ENCODE measurements at places on chromosomes 12 and 14.

- no peak for DNase-seq
Observed at GRCh38 chr14:89466484-89466883, 49.5 kb upstream of the FOXN3 start.

GRCh38 chr14:84792722-84793410 is 737.1 kb upstream of the FLRT2 start:
- DNase-seq: no peak

DNA sequence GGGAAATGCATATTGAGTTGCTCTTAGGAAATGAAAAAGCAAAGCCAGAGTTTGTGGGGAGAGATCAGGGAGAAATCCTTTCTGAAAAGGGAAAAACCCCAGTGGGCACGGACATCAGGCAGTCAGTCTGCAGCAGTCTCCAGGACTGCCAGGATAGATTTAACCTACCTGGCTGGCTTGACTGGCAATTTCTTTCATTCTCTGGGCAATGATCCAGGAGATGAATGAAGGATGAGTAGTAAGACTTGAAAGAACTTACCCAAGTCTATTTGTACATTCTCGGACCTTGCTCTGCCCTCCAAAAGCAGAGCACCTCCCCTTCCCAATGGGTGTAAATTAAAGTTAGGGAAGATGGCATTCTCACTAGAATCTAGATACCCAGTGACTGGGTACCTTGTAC is 42.9 kb downstream of the CMAS start:
- no peak for DNase-seq

DNA sequence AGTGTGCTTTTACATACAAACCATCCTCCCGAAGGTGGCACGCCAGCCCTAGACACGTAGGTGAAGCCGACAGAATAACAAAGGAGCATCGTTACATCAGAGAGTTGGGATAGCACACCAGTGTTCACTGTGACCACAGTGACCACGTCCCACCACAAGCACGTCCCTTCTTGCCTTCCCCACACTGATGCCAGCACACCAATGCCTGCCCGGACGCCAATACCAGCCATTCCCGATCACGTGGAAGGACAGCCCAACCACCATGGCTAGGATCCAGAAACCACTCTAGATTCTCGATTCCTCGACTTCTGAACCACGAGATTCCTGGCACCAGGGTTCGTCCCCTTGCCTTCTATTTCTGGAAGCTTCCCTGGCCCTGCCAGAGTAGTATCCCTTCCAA is 48.0 kb upstream of the GPR68 start:
- no peak for DNase-seq

GRCh38 chr14:76015668-76016067 is 30.1 kb downstream of the IFT43 start:
- no peak for DNase-seq

DNA sequence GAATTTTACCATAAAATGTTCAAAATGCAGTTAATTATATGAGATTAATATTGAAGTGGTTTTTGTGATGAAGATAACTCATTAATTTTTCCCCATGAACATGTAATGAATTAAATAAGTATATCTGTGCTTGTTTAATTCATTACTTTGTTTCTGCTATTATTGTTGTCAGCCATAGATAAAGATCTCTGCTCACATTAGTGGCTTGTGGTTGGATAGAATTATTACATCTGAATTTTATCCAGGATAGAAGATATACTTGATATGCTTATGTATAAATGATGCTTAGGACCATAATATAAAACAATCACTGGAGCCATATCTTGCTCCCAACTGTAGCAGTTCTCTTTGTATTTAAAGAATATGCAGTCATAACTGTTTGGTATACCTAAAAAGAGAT is 18.5 kb downstream of the TSPAN19 start:
- DNase-seq: no peak
